ENCODE measurements at places on chromosomes 4 and X. TPM values are rescaled to one million over a fixed set of nuclear protein-coding genes. Genes with fewer than 3 reads are reported as not detected.

DNA sequence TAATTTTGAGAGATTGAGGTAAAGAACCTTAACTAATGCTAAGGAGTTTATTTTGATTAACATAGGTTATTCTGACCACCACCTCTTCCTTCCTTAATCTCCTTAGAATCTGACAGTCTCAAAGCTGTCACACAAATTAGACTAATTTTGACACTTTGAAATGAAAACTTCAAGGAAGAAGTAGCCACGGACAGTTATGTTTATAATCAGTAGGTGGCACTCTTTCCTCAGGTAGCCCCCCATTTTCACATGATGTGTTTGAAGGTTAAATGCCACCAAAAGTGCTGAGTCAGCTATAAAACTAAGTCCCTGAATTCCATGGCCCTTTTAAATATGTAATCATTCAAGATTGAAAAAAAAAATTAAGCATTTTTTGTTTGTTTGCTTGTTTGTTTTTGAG is 22.4 kb downstream of the TMEM33 start:
- H3K36me3 ChIP-seq, result no peaks in the 10 kb centered on the region
- no peaks in the 10 kb centered on the region for H3K27me3 ChIP-seq
- H3K27ac ChIP-seq, result no peak overlapping the region
- H3K4me1 ChIP-seq, result no peaks in the 10 kb centered on the region

DNA sequence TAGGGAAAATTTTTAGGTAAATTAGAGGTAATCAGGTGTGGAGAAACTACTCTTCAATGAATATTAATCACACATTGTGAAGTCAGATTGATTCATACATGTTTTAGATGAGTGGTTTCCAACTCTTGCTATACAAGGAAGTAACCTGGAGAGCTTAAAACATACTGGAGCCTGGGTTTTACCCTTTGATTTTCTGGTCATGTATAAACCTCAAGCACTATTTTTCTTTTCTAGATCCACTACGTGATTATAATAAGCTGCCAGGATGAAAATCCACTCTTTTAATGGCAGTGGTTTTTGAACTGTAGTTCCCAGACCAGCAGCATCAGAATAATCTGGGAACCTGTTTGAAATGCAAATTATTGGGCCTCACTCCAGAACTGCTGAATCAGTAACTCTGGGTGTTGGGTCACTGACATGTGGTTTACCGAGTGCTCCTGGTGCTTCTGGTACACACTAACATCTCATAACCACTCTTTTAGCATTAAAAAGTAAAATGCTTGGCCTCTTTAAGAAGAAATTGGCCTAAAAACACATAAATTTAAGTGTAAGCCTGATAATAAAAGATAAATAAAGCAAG is 63.4 kb downstream of the DCAF12L1 start:
- no peak overlapping the region for H3K4me3 ChIP-seq
- H3K4me1 ChIP-seq, result no peaks in the 10 kb centered on the region
- no peaks in the 10 kb centered on the region for H3K36me3 ChIP-seq
- H3K27ac ChIP-seq, result no peak overlapping the region

- no peak overlapping the region for H3K4me3 ChIP-seq
- H3K27me3 ChIP-seq, result no peaks in the 10 kb centered on the region
- H3K4me1 ChIP-seq, result no peaks in the 10 kb centered on the region
- no peak for DNase-seq
- H3K36me3 ChIP-seq, result no peaks in the 10 kb centered on the region
These were observed 184.9 kb upstream of the DKK2 start for GRCh38 chr4:107220976-107221375.

DNA sequence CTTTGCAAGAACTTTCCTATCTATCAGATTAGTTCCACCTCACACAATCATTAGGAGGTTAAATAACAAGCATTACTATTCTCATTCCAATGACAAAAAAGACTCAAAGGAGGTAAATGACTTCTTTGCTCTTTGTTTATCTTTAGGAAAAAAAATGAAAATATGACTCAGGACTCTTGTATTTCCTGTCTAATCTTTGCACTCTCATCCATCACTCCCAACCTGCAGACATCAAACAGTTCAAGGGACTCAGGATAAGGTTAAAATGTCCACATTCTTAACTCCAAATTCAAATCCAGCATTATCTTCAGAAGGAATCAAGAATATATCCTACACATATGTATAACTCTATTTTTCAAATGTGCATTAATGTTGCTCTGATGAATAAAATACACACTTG is 139.6 kb downstream of the UNC5C start:
- H3K27me3 ChIP-seq, result peaks cover 3% of the 10 kb centered on the region
- H3K36me3 ChIP-seq, result no peaks in the 10 kb centered on the region
- H3K4me1 ChIP-seq, result no peaks in the 10 kb centered on the region
- DNase-seq, result no peak

DNA sequence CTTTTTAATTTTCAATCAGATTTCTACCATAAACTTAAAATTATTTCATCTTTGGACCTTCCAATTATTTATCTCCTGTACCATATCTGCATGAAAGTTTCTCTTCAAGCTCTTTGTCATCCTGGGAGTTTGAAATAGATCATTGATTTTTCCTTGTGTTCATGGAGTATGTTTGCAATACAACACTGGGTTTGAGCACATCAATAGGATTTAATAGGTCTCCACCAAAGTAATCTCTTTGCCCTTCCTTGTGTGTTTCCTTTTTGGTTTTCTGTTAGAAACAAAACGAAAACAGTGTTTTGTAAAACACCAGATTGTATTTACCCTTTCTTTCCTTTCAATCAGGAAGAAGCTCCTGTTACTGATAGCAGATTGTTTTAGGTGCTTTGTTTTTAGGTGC is 11.9 kb downstream of the FMR1 start:
- no peak overlapping the region for H3K4me3 ChIP-seq
- no peaks in the 10 kb centered on the region for H3K27me3 ChIP-seq
- H3K4me1 ChIP-seq, result no peaks in the 10 kb centered on the region

DGKK gene
- total RNA-seq, result not detected

NEUROG2 gene
- total RNA-seq, result not detected

RAB40A gene
- total RNA-seq, result not detected

SLITRK4 gene
- 39.2 TPM for total RNA-seq

CFI gene
- 6.1 TPM for total RNA-seq

MAGEA8 gene
- total RNA-seq, result not detected

Measured in psoas muscle (tissue), 8 donors.